Activated naive CD4-positive, alpha-beta T cell treated with anti-CD3 and anti-CD28 coated beads for 36 hours (primary cell): ENCODE measurements at places on chromosomes 3 and 15.
A peak's percentile ranks its signal among the peaks of the same experiment; 100 is the strongest.

- H3K4me3 ChIP-seq, result no peak overlapping the region
- DNase-seq, result no peak
- no peaks in the 10 kb centered on the region for H3K27me3 ChIP-seq
- H3K36me3 ChIP-seq, result peaks cover 27% of the 10 kb centered on the region
- H3K4me1 ChIP-seq, result peaks cover 2% of the 10 kb centered on the region
- no peak overlapping the region for H3K27ac ChIP-seq
Measured at GRCh38 chr15:41911691-41912345, 18.0 kb upstream of the SPTBN5 start.

DNA sequence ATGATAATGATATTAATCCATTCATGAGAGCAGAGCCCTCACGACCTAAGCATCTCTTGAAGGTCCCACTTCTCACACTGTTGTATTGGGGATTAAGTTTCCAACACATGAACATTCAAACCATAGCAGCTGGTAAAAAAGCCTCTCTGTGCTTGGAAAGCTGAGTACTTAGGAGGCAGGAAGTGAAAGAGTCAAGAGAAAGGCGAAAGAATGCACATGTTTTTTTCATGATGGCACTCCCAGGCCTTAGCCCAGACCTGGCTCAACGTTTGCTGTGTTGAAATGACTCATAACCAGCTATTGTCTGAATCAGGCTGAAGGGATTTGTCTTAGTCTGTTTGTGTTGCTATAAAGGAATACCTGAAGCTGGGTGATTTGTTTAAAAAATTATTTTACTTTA is 84.4 kb upstream of the RGMA start:
- H3K4me1 ChIP-seq, result no peaks in the 10 kb centered on the region
- no peak overlapping the region for H3K4me3 ChIP-seq
- no peaks in the 10 kb centered on the region for H3K36me3 ChIP-seq
- no peak overlapping the region for H3K27ac ChIP-seq

DNA sequence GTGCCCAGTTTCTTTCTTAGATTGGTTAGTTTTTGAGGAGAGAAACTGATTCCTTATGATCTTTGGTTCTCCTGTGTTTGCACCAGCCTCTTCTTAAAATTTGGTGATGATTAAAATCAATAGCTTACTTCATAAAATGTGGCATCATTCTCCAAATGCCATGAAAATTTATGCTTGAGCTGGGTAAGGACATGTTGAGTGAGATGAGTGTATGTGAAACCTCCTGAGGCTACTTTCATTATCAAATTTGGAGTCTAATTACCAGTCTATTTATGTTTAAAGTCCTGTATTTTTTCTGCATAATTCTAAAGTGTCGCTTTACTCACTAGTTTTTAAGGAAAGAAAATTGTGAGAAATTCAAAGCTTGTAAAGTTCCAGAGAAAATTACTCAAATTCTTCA is 102.1 kb downstream of the DIPK2A start:
- H3K4me1 ChIP-seq, result no peaks in the 10 kb centered on the region
- DNase-seq, result no peak
- peaks cover 5% of the 10 kb centered on the region for H3K27me3 ChIP-seq
- H3K27ac ChIP-seq, result no peak overlapping the region
- peaks cover 3% of the 10 kb centered on the region for H3K36me3 ChIP-seq
- no peak overlapping the region for H3K4me3 ChIP-seq

DNA sequence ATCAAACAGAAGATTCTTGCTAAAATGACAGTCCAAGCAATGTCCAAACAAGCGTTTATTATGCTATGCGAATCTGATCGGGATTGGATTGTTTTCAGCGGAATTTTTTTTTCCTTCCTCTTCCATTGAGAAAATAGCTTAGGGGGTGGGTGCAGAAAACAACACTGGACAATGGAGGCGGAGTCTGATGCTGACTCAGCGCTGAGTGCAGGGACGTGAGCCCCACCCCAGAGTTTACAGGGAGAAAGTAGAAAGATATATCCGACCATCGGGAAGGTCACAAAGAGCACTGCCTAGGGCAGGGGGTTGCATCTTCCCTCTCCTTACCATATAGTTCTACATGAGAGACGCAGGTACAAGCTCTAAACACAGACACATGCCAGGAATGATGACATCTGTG is 117.0 kb downstream of the FOXP1 start:
- no peak for DNase-seq
- H3K27me3 ChIP-seq, result no peaks in the 10 kb centered on the region
- H3K27ac ChIP-seq, result no peak overlapping the region
- no peak overlapping the region for H3K4me3 ChIP-seq

GRCh38 chr3:57816471-57817095 is 60.5 kb downstream of the SLMAP start:
- no peaks in the 10 kb centered on the region for H3K27me3 ChIP-seq
- H3K27ac ChIP-seq, result no peak overlapping the region
- no peak for DNase-seq
- no peak overlapping the region for H3K4me3 ChIP-seq
- H3K36me3 ChIP-seq, result no peaks in the 10 kb centered on the region

DNA sequence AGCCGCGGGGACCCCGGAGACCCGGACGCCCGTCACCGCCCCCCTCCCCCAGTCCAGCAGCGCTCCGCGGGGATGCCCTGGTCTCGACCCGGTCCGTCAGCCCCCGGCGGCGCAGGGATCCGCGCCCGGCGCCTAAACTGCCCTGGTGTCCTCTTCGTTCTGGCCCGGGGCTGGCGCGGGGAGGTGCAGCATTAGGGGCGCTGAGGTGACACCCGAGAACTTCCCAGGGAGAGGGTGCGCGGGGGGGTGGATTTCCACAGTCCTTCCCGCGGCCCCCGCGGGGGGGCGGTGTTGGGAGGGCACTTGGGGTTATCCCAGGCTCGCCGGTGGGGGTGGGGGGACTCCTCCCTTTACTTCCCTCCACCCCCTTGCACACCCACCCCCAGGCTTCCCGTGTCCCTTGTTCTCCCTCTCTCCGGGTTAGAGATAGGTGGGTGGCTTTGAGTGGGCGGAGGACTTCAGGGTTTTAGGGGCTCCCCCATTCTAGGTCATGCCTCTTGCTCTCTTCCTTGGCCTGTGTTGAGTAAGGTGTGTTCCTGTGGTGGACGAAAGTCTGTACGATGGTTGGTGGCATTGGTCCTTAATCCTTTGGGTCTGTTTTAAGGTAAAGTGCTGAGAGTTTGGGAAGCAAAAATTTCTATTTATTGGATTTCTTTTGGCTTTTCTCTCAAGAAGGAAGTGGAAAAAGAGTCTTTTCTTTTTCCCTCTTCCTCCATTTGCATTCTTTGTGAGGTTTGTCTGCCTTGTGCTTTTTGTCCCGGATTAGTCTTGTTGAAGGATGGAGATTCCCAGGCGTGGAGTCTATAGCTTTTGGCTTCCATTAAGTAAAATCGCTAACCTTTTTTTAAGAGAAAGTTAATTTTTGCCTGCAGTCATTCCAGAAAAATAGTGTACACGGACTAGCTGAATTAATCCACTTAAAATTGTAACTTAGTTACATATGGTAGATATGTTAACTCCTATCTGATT is 811 bp downstream of the SKIL start:
- peak overlapping the region; percentile 75 for H3K27ac ChIP-seq
- H3K36me3 ChIP-seq, result peaks cover 26% of the 10 kb centered on the region
- peaks cover 32% of the 10 kb centered on the region for H3K4me1 ChIP-seq
- no peaks in the 10 kb centered on the region for H3K27me3 ChIP-seq
- H3K4me3 ChIP-seq, result peak overlapping the region; percentile 96

- H3K27me3 ChIP-seq, result peaks cover 10% of the 10 kb centered on the region
- H3K36me3 ChIP-seq, result no peaks in the 10 kb centered on the region
- no peak overlapping the region for H3K27ac ChIP-seq
- H3K4me3 ChIP-seq, result no peak overlapping the region
- DNase-seq, result no peak
- H3K4me1 ChIP-seq, result no peaks in the 10 kb centered on the region
Measured at GRCh38 chr3:98603580-98603979, 10.2 kb upstream of the CPOX start.

GRCh38 chr3:45012577-45012976 is 13.5 kb upstream of the CLEC3B start:
- no peaks in the 10 kb centered on the region for H3K27me3 ChIP-seq
- DNase-seq, result no peak
- H3K4me3 ChIP-seq, result no peak overlapping the region
- no peaks in the 10 kb centered on the region for H3K4me1 ChIP-seq

DNA sequence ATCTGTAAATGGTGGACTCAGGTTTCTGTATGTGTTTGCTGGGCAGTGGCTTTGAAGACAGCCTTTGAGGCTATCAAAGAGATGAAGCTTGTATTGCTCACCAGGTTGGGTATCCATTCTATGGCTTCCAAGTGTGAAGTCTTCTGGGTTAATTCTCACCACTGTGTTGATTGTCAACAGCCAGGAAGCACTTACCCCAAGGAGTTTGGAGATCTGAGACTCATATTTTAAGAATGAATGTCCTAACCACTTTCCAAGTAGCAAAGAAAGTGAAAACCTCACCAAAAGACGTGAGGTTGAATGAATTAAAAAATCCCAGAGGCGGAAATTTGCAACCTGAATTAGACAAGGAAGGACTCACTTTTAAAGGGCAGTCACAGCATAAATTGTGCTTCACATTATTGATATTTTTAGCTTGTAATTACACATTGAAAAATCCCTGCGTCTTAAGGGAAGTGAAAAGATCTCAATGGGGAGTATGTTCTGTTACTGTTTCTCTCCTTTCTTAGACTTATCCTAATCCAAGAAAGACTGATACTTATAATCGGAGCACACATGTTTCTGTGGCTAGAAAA is 304.0 kb upstream of the TPRG1 start:
- H3K4me1 ChIP-seq, result no peaks in the 10 kb centered on the region
- peaks cover 5% of the 10 kb centered on the region for H3K36me3 ChIP-seq
- H3K27ac ChIP-seq, result no peak overlapping the region
- DNase-seq, result no peak

- no peak for DNase-seq
- no peaks in the 10 kb centered on the region for H3K27me3 ChIP-seq
- H3K4me3 ChIP-seq, result no peak overlapping the region
- no peak overlapping the region for H3K27ac ChIP-seq
Measured at GRCh38 chr15:98792117-98792516, 143.8 kb downstream of the IGF1R start.

- H3K27me3 ChIP-seq, result peaks cover 50% of the 10 kb centered on the region
- H3K36me3 ChIP-seq, result no peaks in the 10 kb centered on the region
- peaks cover 9% of the 10 kb centered on the region for H3K4me1 ChIP-seq
- no peak overlapping the region for H3K4me3 ChIP-seq
- no peak overlapping the region for H3K27ac ChIP-seq
Measured at GRCh38 chr3:54123776-54124196, 1.4 kb downstream of the CACNA2D3 start.

DNA sequence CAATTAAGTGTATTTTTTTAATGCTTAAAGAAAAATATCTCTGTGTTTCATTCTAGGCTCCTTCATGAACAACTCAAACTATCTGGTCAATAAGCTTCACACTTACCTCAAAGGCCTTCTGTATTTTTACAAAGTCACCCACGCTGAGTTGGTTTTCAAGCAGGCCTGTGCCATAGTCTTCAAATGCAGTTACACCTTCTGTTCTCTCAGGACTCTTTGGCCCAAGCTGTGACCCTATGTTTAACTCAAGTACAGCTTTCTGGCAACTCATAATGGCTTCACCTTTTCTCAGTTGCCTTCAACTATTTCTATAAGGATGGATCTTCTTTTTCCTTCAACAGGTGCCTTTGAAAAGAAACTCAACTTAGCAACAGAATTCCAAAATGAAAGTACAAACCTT is 587 bp downstream of the WDR49 start:
- H3K36me3 ChIP-seq, result no peaks in the 10 kb centered on the region
- DNase-seq, result no peak
- no peak overlapping the region for H3K4me3 ChIP-seq
- H3K4me1 ChIP-seq, result peaks cover 13% of the 10 kb centered on the region

DNA sequence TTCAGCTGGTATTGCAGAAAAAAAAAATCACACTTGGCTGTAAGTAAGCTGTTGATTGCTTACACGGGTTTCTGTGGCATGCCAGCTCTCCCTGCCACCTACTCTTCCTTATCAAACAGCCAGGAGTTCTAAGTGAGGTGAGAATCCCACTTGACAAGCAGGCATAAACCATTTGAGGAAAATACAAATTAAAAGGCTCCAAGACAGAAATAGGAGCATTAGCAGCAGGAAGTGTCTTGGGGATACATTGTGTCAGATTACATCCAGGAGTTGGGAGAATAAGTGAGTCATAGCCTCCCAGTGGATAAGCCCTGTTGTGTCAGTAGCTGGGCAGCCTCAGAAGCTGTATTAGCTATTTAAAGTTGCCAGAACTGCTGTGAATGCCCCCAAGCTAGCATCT is 256.0 kb downstream of the CNTN4 start:
- no peaks in the 10 kb centered on the region for H3K36me3 ChIP-seq
- no peaks in the 10 kb centered on the region for H3K4me1 ChIP-seq
- no peak overlapping the region for H3K27ac ChIP-seq
- H3K27me3 ChIP-seq, result peaks cover under 1% of the 10 kb centered on the region
- no peak for DNase-seq

- H3K4me1 ChIP-seq, result no peaks in the 10 kb centered on the region
- H3K27ac ChIP-seq, result no peak overlapping the region
- no peak overlapping the region for H3K4me3 ChIP-seq
- H3K27me3 ChIP-seq, result peaks cover 15% of the 10 kb centered on the region
Measured at GRCh38 chr3:72041511-72041910, 256.6 kb upstream of the PROK2 start.

GRCh38 chr3:111667621-111668239 is 72.6 kb upstream of the ZBED2 start:
- H3K36me3 ChIP-seq, result peaks cover 16% of the 10 kb centered on the region
- H3K4me1 ChIP-seq, result peaks cover 74% of the 10 kb centered on the region
- no peaks in the 10 kb centered on the region for H3K27me3 ChIP-seq
- DNase-seq, result peak; percentile 84
- peak overlapping the region; percentile 80 for H3K27ac ChIP-seq
- peak overlapping the region; percentile 31 for H3K4me3 ChIP-seq

GRCh38 chr15:78035321-78035751 is 42.2 kb downstream of the TBC1D2B start:
- peak overlapping the region; percentile 47 for H3K27ac ChIP-seq
- peaks cover 84% of the 10 kb centered on the region for H3K4me1 ChIP-seq
- no peaks in the 10 kb centered on the region for H3K27me3 ChIP-seq
- peak overlapping the region; percentile 7 for H3K4me3 ChIP-seq
- H3K36me3 ChIP-seq, result peaks cover 21% of the 10 kb centered on the region

- DNase-seq, result peak; percentile 7
- H3K27me3 ChIP-seq, result peaks cover 2% of the 10 kb centered on the region
- no peak overlapping the region for H3K4me3 ChIP-seq
- H3K36me3 ChIP-seq, result no peaks in the 10 kb centered on the region
Measured at GRCh38 chr3:171614318-171614921, 154.2 kb upstream of the TNIK start.

- H3K36me3 ChIP-seq, result no peaks in the 10 kb centered on the region
- DNase-seq, result no peak
- H3K4me1 ChIP-seq, result no peaks in the 10 kb centered on the region
- H3K4me3 ChIP-seq, result no peak overlapping the region
- no peak overlapping the region for H3K27ac ChIP-seq
Measured at GRCh38 chr3:170999737-171000242, 26.7 kb downstream of the SLC2A2 start.

DNA sequence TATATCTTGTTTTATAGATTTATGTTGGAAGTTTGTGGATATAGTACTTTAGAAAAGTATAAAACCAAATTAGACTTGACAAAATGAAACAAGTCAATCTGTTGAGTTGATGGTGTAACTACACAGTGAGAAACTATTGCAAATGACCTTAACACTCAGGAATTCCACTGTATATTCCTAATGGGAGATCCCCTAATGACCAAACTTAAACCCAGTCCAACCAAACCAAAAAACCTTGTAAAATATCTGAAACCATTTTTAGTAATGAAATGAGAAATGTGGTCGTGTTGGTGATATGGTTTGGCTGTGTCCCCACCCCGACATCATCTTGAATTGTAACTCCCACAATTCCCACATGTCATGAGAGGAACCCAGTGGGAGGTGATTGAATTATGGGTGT is 31.9 kb upstream of the ATP13A3 start:
- no peak for DNase-seq
- peaks cover 34% of the 10 kb centered on the region for H3K4me1 ChIP-seq
- H3K27me3 ChIP-seq, result peaks cover 7% of the 10 kb centered on the region
- no peak overlapping the region for H3K4me3 ChIP-seq
- H3K36me3 ChIP-seq, result no peaks in the 10 kb centered on the region
- no peak overlapping the region for H3K27ac ChIP-seq
